Left renal cortex interstitium (tissue), 4 donors: ENCODE measurements at places on chromosomes 7 and 10. TPM values are rescaled to one million over a fixed set of nuclear protein-coding genes. Genes with fewer than 3 reads are reported as not detected.
A peak's percentile ranks its signal among the peaks of the same experiment; 100 is the strongest.

GRCh38 chr10:3162533-3162932, 10.0 kb downstream of the PITRM1 start:
- no peak for DNase-seq

The INMT gene
- polyA plus RNA-seq: 2.5 TPM

DNA sequence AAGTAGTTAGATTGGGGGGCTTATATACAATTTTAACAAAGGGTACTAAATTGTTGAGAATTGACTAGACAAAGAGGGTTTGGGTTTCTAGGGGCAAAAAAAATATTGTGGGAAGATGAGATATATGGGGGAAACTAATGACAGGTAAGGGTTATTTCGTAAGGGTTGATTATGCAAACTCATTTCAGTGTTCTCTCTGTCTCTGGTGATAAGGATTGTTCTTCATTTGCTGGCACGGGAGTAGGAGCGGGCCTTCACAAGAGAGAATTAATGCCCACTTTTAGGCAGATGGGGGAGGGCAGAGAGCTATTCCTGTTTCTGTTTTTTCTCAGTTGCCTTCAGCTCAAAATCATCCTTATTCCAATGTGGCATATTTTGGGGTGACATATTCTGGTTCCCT, 258.4 kb downstream of the EXOC4 start:
- no peak for DNase-seq

- DNase-seq: no peak
Measured at GRCh38 chr7:5380350-5381070, 43.1 kb downstream of the TNRC18 start.

GRCh38 chr10:107091126-107091525, 73.4 kb downstream of the SORCS1 start:
- DNase-seq: no peak

DNA sequence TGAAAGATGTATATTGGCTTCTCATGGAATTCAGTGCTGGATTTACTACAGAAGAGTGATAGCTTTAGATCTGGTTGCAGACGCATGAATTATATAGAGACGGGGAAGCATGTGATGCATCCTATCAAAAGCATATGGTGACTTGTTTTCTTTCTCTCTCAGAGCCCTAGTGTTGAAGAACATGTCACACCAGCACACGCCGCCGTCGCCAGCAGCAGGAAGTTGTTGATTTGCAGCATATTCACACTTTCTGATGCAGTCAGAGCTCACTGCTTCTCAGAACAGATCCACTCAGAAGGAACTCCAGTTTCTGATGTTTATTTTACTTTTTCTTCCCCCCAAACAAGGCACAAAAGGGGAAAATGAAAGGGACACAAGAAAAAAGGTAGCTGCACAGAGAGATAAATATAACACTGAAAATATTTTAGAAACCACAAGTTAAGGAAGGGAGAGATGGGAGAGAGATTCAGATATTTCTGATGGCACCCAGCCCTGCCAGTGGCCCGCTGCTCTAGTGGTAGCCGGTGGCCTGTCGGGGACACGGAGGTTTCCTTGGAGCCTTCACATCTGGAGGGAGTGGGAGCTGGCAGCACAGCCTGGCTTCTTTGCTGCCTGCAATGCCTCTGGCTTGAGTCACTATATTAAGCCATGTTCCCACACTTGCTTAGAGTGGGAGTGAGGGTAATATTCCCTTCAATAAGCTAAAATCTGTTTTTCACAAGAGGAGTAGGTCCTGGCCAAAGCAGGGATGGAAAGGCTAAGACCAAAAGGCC, 123.2 kb downstream of the NRP1 start:
- no peak for DNase-seq

The NOC3L gene
- polyA plus RNA-seq: 22.2 TPM

- no peak for DNase-seq
Measured at GRCh38 chr7:18086165-18087025, 58.7 kb upstream of the PRPS1L1 start.

- peak; percentile 54 for DNase-seq
Measured at GRCh38 chr7:137626469-137627067, 220.2 kb downstream of the DGKI start.

GRCh38 chr7:115097175-115097671, 175.3 kb downstream of the MDFIC start:
- no peak for DNase-seq

GRCh38 chr10:2214805-2215204, 477.5 kb upstream of the ADARB2 start:
- peak; percentile 19 for DNase-seq

DNA sequence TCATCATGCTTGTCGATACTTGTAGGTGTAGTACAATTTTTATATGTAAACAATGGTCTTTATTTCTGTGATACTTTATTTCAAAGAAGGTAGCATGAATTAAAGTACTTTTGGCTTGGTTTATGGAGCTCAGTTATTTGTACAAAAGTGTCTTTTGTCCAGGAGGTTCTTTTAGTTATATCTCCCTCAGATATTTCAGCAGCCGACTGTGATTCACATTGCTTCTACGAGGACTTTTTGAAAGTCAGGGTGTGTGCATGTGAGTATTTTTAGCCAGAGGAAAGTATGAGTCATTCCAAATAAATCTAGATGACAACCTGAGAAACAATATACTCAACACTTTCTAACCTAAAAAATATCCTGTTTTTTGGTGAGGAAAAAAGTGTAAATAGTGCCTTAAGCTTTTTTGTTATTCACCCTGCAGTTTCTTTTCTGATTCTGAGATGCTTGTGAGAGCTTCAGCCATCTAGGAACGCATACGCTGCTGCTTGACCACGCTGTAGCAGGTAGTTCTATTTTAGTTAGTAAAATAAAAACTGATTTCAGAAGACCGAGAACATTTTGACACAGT, 595 bp upstream of the SUN1 start:
- no peak for DNase-seq

DNA sequence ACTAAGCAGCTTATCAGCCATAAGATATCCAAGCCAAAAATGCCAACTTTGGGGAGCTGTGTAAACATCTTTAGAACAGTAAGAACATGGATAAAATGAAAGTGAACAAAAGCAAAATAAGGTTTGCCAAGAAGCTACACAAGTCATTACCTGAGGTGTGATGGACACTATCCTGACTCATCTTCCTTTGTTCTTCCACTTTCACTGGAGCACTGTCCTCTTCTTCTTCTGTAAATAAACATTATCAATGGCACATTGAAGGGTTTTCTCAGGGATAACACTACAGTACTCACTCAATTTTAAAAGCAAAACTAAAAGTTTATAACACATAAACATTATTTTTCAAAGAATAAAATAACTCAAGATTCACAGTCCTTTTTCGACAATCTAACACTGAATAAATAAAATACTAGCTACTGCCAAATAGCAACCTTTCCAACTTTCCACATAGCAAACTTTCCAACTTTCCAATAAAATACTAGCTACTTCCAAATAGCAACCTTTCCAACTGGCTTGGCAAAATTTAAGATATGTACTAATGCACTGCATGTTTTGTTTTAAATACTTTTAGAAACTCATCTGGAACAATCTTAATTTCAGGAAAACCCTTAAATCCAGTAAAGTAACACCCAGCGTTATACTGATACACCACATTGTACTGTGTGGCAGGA, 174.1 kb downstream of the SKAP2 start:
- no peak for DNase-seq

GRCh38 chr10:80344276-80344675, 12.3 kb downstream of the DYDC1 start:
- no peak for DNase-seq

The SCIN gene
- polyA plus RNA-seq: 118 TPM

DNA sequence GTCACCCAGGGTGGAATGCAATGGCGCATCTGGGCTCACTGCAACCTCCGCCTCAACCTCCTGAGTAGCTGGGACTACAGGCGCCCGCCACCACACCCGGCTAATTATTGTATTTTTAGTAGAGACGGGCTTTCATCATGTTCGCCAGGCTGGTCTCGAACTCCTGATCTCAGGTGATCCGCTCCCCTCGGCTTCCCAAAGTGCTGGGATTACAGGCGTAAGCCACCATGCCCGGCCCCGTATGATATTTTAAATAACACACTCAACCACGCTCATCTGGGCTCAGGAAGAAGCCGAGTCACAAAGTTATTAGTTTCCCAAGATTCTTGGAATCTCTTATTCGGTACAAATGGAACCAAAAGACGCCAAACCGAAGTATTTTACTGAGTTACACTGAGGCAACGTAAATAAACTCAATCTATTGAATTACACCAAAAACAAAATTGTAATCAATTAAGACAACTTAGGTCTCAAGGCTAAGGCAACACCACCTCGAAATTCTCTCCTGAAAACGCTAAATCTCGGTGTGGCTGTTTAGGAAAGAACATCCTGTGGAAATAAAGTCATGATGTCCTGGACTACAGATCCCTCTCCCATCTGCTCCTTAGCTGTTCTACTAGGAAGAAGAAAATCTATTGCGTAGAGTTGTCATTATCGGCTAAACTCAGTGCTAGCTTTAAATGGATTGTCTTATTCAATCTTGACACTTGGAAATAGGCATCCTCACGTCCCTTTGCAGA, 910 bp downstream of the ARHGAP19 start:
- no peak for DNase-seq

DNA sequence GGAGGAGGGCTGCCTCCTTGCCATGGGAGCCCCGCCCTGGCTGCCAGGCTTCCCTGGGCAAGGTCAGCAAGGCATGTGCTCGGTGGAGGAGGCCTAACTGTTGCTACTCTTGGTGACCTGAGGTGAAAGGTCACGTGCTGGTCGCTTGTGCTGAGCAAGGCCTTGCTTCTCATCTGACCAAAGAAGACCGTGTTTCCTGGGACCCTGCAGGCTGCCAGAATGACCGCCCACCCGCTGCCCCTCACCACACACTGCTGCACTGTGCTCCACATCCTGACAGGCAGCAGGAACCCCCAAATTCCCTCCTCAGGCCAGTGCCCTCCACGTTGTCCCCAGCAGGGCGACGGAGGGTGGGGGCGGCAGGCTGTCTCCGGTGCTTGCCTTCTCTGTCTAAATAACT, 442.4 kb downstream of the DNAJB6 start:
- no peak for DNase-seq

The ACTR3C gene
- 7.5 TPM for polyA plus RNA-seq

- no peak for DNase-seq
Measured at GRCh38 chr10:102435529-102436233, 3.3 kb upstream of the CUEDC2 start.

DNA sequence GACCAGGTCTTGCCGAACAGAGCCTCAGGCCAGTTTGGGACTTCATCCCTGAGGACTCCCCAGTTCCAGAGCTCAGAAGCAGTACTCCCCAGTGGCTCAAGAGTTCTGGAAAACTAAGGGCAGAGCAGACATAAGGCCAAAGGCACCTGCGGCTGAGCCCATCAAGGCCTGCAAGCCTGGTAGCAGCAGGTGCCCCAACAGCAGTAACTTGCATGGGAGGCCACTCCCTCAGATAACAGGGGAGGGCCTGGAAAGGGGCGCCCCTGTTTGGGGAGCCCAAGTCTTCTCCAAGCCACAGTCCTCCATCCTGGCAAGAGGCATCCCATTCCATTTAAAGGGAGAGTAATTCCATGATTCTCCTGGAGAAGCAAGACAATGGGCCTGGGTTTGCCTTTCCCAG, 13.0 kb downstream of the POLL start:
- no peak for DNase-seq

The CARD11 gene
- 1.1 TPM for polyA plus RNA-seq

The PDE6C gene
- 0.59 TPM for polyA plus RNA-seq

- DNase-seq: peak; percentile 44
Measured at GRCh38 chr10:23604613-23605012, 165.7 kb downstream of the OTUD1 start.

The GIMAP5 gene
- polyA plus RNA-seq: 3.2 TPM

The UPK3BL1 gene
- 11.6 TPM for polyA plus RNA-seq

DNA sequence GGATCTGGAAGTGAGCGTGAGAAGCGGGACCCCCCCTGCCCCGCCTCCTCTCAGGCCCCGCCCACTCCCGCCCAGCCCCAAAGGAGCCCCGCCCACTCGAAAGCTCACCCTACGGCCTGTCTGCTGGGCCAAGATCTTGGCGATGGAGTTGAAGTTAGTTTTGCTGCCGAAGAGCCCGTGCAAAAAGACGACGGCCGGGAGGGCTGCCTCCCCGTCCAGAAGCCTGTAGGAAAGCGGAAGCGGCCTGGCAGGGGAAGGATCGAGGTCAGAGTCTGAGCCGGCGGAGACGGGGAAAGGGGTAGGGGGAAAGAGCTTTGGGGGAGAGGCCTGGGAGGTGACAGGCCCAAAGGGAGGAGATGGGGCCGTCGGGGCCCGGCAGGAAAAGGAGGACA, 386 bp downstream of the ABHD11 start:
- DNase-seq: no peak

GRCh38 chr10:423178-423577, 266.3 kb downstream of the DIP2C start:
- DNase-seq: no peak

- DNase-seq: no peak
Measured at GRCh38 chr10:100998183-100998990, 1.2 kb upstream of the LZTS2 start.

GRCh38 chr10:22552888-22553378, 161.4 kb downstream of the PIP4K2A start:
- DNase-seq: no peak

DNA sequence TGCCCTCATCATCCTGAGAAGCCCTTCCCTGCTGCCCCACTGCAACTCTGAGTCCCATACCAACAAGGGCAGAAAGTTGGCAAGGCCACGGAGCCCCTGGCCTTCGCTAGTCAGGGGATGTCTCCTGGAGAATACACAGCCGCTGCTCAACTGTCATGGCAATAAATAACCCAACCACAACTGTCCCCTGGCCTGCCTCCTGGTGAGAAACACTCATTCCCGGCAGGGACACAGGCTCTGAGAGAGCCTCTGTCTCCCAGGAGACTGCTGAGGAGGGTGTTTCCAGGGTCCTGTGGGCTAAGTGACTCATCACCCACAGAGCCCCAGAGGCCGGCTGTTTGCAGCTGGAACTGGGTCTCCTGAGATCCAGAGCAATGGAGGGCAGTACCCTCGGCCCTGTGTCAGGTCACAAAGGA, 354.1 kb downstream of the TNS3 start:
- DNase-seq: no peak

DNA sequence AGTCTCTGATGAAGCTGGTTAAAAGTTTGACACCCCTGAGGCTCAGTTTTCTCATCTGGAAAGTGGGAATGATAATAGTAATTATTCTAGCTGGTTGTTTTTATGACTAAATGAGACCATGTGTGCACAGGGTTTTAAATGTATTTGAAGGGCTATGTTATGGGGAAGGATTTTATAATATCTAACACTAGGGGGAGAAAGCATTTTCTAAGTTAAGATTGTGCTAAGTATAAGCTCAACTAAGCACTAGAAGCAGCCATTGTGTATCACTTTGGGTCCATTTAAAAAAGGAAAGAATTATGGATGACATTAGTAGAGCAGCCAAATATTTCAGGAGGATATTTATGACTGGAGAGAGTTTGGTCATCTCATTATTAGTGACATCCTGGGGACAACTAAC, 49.5 kb upstream of the CREB5 start:
- no peak for DNase-seq

- DNase-seq: no peak
Measured at GRCh38 chr10:61901829-61902444, 438 bp downstream of the ARID5B start.

GRCh38 chr10:52440612-52441285, 126.7 kb downstream of the DKK1 start:
- no peak for DNase-seq

The SERPINE1 gene
- 0.72 TPM for polyA plus RNA-seq

The NYAP1 gene
- 1.8 TPM for polyA plus RNA-seq
